ENCODE measurements at places on chromosomes 5 and 9.

- no peak for DNase-seq
These were observed 974.2 kb upstream of the C9orf72 start for GRCh38 chr9:28547527-28547926.

- DNase-seq = no peak
These were observed 353.6 kb downstream of the SEMA5A start for GRCh38 chr5:9192266-9192665.

DNA sequence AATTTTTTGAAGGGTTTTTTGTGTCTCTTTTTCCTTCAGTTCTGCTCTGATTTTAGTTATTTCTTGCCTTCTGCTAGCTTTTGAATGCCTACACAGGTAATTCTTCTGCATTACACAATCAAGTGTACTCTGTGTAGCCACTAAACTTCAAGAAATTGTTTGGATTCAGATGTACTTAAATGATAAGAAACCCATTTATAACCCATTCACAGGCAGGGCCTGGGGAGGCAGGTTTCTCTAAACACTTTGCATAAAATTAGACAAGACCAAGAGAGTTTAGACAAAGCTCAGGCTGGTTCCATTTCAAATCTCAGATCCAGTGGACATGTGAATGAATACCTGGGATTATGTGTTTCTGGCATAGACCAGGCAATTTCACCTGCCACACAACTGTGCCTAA, 41.3 kb upstream of the SEMA5A start:
- DNase-seq = no peak

DNA sequence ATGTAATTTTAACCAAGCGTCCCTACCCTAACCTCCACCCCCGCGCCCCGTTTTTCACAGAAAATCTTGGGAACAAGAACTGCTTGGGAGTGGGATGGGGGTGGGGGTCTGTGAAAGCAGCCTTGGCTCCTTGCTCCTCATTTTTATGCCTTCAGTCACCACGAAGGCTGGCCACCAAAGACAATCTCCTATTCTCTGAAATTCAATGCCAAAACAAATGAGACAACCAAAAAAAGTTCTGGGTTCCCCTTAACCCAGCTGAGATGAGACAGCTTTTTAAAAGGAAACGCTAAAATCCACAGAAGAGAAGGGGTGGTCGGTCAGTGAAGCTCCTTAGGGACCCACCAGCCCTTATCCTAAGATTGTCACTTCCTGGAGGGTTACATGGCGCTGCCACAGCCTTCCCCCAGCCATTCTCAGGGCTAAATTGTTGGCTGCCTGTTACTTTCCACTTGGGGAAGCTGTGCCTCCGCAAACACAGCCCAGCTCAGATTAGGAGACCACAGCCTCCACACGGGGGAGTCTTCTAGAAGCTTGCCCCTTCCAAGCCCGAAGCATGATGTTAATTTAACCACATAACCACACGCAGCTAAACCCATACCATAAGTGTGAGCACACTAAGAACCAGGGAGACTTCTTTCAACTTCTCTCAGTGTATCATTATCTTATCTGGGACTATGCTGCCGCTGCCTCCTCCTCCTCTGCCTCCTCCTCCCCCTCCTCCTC, 136.3 kb downstream of the FOXD1 start:
- peak; percentile 28 for DNase-seq

DNA sequence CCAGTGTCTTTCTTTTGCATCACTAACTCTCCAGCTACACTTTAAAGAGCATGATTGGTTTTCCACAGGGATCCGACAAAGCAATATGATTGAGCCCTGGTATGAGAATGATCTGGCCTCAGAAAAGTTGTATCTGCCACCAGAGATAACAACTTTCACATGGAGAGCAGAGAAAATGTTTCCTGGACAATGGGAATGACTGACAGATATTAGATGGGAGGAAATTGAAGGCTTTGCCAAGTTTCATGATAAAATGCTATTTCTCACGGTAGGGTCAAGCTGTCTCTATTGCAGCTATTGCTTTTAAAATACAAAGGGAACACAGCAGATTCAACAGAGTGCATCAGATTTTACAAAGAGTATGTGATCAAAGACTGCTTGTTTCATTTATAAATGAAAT, 56.4 kb upstream of the GLIS3 start:
- no peak for DNase-seq
